ENCODE measurements at places on chromosomes 4 and X.

DNA sequence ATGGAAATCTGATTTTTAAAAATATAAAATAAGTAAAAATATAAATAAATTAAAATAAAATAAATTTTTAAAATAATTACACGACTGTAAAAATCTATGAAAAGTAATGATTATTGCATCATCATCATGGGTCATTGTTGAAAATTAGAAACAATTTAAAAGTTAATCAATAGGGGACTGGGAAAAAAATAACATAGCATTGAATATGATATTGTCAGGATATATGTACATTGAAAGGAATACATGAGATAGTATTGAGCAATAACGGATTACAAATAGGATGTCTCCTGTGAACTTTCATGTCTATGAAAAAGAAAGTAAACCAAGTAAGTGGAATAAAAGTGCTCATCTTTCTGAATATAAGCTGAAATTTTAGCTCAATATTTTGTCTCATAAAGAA is 566.8 kb upstream of the HTR2C start:
- DNase-seq, result no peak

DNA sequence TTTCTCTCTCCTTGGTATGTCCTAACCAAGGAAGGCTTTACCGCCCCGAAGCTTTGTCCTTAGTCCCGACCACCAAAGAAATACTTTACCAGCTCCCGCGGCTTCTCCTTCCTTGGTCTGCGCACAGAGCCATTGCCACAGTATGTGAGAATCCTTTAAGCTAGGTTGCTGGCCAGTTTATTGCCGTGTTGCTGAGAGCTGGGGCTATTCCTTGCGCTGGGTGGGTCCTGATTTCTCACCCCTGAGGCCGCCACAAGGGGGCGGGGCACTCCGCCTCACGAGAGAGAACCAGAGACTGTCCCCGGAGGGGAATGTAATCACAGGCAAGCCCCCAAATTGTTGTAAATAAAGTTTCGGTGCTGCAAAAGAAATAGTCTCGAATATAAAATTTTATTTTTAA is 331.0 kb upstream of the PCDH10 start:
- DNase-seq, result no peak

GRCh38 chr4:130689181-130689580 is 1593.2 kb downstream of the C4orf33 start:
- DNase-seq, result no peak

- DNase-seq, result no peak
Observed at GRCh38 chrX:13805241-13805640, 11.7 kb downstream of the GPM6B start.

GRCh38 chr4:26611372-26611771 is 27.5 kb downstream of the TBC1D19 start:
- no peak for DNase-seq

DNA sequence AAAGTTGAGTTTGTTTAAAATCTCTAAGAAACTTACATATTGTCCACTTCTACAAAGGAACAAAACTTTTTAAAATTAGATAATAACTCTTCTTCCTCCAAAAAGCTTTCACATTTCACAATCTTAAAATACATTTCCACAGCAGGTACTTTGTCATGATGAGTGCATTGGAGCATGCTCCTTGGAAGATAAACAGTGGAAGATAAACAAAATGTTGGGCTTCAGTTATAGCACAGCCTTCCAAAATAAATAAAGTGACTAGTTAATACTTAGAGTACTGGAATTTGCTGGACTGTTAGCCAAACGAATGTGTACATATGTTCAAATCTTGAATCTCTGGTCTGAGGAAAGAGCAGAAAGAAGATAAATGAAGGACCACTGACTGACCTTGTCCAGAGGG is 54.9 kb upstream of the PDE5A start:
- DNase-seq, result no peak

DNA sequence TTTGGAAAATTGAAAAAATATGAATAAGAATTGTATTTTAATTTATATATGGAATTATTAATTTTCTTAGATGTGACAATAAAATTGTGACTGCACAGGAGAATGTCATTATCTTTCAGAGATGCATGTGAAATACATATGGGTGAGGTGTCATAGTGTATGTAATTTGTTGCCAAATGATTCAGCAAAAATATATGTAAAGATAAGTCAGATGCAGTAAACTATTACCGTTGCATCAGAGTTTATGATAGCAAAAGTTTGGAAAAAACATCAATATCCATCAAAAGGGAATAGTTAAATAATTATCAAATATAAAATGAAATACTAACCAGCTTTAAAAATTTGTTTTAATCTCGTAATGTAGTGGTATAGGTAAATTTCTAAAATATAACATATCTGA is 10.4 kb upstream of the SLC7A11 start:
- no peak for DNase-seq

DNA sequence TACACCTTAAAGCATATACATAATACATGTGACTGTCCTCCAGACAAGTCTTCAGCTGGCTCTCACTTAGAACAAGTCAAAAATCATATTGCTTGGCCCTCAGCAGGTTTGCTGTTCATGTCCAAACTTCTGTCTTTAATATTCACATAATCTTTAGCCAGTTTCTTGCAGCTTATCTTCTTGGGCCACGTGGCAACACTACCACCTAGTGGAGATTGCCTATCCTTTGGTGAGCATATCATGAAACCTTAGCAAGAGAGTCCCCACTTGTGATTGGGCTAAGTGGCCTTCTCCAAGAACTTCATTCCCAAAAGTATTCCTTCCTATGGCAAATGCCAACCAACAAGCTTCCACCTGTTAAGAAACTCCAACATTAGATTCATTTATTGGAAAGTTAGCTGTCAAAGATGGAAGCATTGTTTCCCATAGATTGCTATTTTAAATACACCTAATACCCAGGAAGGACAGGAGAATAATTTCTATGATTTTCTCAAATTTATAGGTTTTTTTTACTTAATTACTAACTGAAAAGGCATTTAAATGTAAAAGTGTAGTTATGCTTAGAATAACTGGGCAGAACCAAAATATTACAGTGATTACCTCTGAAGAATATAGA is 231.9 kb upstream of the INTU start:
- peak; percentile 28 for DNase-seq

- DNase-seq, result no peak
Observed at GRCh38 chr4:101419336-101420135, 72.2 kb upstream of the PPP3CA start.

DNA sequence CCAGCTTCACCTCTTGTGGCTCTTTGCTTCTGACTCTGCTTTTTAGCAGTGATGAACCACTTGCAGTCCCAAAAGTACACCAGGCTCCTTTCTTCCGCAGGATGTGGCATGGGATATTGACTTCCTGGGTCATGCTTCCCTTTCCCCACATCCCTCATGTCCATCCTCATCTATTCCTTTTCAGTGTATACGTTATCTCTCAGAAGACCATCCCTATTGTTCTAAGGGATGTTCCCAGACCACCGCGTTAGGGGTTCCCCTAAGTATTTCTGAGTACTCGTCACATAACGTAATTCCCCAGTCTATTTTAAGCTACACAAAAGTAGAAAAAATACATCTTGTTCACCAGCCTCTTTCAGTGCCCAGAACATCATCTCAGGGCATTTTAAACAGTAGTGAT is 71.1 kb upstream of the NLGN4X start:
- no peak for DNase-seq

Data from left ventricle myocardium inferior (tissue), 1 donor.